Muscle of leg (tissue), 16 donors: ENCODE measurements at places on chromosomes 11 and 22. TPM values are rescaled to one million over a fixed set of nuclear protein-coding genes. Genes with fewer than 3 reads are reported as not detected.

DNA sequence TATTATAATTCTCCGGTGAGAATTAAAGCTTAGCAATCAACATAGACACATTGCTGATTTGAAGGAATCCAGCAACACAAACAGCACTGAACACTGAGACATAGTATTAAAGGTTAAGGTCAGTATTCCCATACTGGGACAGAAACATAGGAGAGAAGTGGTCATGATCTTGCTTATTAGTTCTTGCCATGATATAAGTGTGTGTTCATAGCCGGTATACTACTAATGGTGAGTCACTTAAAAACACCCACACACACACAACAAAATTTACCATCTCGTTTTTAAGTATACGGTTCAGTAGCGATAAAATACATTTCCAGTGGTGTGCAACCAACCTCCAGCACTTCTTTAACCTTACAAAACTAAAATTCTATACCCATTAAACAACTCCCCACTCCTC lies 96.3 kb downstream of the C11orf65 start:
- DNase-seq: no peak
- H3K4me1 ChIP-seq: no peaks in the 10 kb centered on the region
- no peaks in the 10 kb centered on the region for H3K36me3 ChIP-seq
- H3K27me3 ChIP-seq: no peaks in the 10 kb centered on the region
- H3K27ac ChIP-seq: no peak overlapping the region
- no peak overlapping the region for H3K4me3 ChIP-seq

DNA sequence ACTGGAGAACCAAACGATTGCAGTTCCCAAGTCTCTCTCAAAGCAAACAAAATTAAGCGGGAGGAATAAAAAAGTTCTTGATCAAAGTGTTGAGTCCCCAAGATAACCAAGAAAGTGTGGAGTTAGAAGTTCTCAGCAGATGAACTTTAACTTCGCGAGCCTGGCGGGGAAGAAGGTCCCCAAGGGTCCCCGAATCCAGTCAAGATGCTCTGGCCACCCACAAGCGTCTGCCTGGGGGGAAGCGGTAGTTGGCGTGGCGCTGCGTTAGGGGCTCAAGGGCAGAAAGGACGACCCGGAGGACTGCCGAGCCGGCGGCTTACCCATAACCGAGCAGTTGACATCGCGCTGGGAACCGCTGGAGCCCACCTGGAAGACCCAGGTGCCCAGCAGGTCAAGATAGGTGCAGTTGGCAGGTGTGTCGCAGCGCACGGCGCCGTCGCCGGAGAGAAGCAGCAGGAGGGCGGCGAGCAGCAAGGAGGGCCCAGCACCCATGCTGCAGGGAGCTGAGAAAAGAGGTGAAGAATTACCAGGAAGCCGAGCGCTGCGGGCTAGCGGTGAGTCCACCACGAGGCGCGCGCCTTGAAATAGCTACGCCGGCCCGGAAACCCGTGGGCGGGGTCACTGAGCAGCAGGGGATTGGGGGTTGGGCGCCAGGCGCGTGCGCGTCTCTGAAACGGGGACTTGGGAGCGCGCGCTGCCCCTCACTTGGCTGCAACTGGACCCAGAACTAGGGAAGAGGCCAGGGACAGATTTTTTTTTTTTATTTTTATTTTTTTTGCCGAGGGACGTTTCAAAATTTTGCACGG lies at the start of gene CTSC:
Gene CTSC (minus strand): TSS at position 556 of the 806 bp plus-strand sequence. CDS start 64 bp downstream, at position 492.
- DNase-seq: peak; percentile 95
- peaks cover 5% of the 10 kb centered on the region for H3K4me1 ChIP-seq
- H3K27me3 ChIP-seq: no peaks in the 10 kb centered on the region
- H3K36me3 ChIP-seq: no peaks in the 10 kb centered on the region

Gene BAD
- total RNA-seq: 52.2 TPM

Gene TSKU
- 13.9 TPM for total RNA-seq
